ENCODE measurements at places on chromosomes 7 and 10.

GRCh38 chr10:107206833-107207232, 42.3 kb upstream of the SORCS1 start:
- DNase-seq: no peak

- DNase-seq: no peak
These were observed 179.7 kb upstream of the GRB10 start for GRCh38 chr7:50962281-50962883.

GRCh38 chr10:50286996-50287803, 35.9 kb upstream of the ASAH2 start:
- no peak for DNase-seq

GRCh38 chr7:66036788-66037187, 38.8 kb upstream of the ASL start:
- DNase-seq: no peak

DNA sequence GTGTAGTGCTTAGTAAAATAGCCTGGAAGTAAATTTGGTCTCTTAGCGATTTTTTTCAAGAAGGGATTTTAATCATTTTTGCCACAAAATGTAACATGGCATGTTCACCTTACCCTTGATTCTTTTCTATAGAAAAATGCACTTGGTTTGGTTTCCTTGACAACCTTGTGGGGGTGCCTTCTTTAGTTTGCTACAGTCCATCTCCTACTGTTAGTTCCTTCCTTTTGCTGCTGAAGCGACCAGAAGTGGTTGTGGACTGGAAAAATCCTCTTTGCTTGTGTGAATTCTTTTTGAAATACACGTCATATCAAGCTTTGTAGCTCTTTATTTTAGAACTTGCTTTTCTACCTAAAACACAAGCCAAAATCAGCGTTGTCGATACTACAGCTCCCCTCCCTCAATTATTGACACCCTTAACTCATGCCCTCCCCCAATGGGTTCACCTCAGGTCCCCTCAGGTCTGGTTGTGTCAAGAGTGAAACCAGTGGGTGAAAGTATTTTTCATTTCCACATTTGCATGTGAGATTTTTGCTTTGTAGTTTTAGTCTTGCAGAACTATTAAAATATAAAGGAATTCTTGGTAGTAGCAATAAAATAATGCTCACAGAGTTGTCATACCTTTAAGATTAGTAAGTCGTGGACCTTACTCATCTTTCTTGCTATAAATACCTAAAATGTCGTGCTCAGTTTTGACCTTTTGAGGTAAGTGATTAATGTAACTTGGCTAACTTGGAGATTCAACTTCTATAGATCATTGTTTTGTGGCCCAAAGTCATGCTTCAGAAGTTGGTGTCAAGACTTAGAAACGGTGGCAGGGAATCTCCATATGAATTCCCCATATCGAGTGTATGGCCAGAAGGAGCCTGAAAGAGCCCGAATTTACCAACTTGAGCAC, 1.5 kb downstream of the ACTR3B start:
- peak; percentile 11 for DNase-seq

- DNase-seq: no peak
These were observed 1.2 kb upstream of the TMEM72 start for GRCh38 chr10:44909910-44910309.

DNA sequence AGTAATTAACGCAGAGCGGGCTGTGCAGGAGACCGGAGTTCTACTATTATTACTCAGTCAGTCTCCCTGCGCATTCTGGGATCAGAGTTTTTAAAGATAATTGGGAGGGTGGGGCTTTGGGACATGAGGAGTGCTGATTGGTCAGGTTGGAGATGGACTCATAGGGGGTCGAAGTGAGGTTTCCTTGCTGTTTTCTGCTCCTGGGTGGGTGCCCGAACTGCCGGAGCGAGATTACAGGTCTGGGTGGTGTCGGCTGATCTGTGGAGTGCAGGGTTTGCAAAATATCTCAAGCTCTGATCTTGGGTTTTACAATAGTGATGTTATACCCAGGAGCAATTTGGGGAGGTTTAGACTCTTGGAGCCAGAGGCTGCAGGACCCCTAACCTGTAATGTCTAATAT, 3.9 kb upstream of the LRRC27 start:
- no peak for DNase-seq

DNA sequence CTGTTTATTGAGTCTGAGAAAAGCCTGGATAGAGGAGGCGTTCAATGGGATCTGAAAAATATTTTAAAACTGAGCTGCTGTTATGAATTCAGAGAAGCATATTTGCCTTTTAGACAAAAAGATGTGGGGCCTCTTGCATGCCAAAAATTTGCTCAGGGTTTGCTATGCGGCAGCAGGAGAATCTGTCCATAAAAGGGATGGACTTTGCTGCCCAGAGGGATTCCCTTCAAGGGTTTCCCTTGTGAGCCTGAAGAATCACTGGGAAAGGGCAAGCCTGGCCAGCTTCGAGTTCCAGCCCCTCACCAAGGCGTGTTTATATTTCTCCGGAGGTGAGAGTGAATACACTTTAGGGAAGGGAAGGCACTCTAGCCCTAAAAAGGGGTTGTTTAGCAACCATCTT, 55.5 kb upstream of the CALD1 start:
- no peak for DNase-seq

GRCh38 chr10:30430544-30431298, 3.3 kb upstream of the MAP3K8 start:
- DNase-seq: no peak

- no peak for DNase-seq
These were observed 133.1 kb downstream of the NRCAM start for GRCh38 chr7:108322925-108323832.

DNA sequence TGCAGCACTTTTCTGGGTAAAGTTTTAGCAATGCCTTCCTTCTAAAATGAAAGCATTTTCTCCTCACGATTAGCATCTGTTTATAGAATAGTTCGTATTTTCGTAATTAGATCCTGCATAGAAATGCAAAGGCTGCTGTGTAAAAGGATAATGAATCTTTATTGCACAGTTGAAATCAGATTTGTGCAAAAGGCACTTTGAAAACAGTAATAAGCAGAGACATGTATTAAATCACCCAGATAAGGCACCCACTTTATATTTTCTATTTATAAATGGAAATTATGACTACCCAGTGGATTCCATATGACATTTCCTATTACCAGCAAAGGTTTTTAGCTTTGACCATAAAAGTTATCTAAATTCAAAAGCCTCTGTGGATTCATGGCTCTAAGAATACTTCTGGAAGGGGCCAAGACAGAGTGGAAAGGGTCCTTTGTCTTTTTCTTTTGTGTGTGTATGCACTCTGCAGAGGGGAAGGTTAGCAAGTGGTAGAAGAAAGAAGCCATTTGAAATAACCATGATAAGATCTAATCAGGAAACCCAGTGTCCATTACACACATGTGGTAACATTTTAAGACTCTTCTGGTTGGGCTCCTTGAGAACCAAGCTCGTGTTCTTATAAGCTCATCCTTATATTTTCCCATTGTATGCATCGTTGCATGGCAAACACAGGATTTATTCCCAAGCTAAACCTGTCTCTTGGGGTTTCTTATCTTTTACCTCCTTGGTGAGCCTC, 612.1 kb downstream of the AUTS2 start:
- DNase-seq: no peak

DNA sequence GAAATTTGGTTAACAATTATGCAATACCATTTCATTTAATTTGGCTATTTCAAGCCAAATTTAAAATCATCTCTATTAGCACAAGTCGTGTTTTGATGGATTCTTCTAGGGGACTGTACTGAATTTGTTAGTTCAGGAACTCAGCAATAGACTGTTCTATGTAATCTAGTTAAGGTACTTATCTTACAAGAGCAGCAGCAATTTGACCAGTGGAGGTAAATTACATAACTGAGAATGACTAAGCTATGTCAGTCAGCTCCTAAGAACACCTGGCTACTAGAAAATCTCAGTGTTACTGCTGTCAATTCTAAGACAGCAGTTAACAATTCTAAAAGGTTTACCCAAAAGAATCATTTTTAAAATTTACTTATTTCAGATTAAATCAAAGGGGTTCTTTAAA, 513.9 kb upstream of the ZWINT start:
- no peak for DNase-seq

GRCh38 chr7:89049043-89049442, 253.5 kb upstream of the TEX47 start:
- no peak for DNase-seq

DNA sequence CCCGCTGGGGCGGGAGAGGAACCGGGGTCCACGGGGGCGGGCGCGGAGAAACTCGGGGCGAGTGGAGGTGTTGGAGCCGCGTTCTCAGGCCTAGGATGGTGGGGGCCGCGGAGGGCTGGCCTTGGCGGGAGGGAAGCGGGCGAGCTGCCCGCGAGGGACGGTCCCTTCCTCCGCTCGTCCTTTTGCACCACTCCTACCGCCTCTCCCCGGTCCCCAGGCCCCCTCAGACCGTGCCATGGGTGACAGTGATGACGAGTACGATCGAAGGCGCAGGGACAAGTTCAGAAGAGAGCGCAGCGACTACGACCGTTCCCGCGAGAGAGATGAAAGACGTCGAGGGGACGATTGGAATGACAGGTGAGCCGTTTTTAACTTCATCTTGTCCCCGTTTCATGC, 451 bp downstream of the SRRT start:
- peak; percentile 58 for DNase-seq

- no peak for DNase-seq
These were observed 5.3 kb downstream of the CALCR start for GRCh38 chr7:93569189-93569588.

DNA sequence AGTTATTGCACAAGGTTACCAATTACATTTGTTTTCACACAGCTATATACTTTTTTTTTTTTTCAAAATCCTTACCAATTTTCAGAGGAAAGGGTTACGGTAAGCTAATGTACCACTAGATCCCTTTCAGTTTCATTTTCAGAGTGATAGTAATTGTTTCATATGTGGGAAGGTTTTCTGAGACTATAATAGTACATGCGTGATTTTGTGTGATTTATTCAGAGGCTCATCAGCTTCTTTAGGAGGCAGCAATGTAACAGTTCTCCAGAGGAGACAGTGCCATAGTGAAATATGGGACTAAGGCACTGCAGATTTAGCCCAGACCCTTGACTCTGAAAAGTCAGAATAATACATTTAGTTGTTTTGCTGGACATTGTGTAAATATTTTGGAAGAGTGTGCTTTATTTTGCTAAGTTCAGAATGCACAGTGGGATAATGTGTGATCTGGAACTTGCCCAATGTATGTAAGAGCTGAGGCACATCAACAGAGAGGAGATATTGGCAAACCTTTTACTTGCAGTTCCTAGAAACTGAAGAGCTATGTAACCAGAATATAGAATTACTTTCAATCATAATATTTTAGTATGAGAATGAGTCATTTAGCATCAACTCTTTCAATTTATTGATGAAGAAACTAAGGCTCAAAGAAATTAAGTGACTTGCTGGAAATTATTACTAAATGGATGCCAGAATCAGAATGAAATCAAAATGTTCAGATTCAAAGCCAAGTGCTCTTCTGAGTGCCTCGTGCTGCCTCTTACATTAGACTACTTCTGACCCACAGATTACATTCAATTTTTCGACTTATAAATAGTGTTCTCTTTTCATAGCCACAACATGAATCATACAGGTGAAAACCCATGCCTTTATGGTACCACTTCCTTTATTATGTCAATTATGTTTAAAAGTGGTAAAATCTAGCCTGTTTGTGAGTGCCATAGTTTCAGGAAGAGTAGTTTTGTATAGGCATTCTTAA, 207.7 kb upstream of the TEX47 start:
- DNase-seq: no peak

GRCh38 chr7:112494656-112495055, 13.9 kb downstream of the LSMEM1 start:
- no peak for DNase-seq

DNA sequence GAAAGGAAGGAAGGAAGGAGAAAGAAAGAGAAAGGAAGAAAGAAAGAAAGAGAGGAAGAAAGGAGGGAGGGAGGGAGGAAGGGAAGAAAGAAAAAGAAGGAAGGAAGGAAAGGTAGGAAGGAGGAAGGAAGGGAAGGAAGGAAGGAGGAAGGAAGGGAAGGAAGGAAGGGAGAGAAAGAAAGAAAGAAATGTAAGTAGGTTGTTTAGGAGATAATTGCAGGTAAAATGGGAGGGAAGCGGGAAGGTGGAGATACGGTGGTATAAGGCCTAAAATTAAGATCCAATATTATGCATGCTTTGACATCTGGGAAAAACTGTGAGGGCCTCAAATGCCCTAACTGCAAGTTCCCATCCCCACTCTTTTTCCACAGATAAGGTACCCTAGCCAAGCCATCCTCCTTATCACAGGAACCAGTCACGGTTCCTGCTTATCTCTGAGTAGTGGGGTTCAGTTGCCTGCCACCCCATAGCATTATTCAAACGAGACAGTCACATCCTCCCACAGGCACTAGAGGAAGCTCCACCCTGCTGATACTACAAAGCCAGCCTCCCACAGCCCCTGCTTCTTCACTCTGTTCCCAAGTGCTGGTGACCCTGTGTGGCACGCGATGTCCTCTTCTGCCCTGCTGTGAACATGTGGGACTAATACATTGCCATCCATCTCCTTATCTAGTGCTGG, 28.7 kb downstream of the ST8SIA6 start:
- DNase-seq: peak; percentile 21

GRCh38 chr7:122027058-122027457, 117.0 kb downstream of the AASS start:
- DNase-seq: no peak

DNA sequence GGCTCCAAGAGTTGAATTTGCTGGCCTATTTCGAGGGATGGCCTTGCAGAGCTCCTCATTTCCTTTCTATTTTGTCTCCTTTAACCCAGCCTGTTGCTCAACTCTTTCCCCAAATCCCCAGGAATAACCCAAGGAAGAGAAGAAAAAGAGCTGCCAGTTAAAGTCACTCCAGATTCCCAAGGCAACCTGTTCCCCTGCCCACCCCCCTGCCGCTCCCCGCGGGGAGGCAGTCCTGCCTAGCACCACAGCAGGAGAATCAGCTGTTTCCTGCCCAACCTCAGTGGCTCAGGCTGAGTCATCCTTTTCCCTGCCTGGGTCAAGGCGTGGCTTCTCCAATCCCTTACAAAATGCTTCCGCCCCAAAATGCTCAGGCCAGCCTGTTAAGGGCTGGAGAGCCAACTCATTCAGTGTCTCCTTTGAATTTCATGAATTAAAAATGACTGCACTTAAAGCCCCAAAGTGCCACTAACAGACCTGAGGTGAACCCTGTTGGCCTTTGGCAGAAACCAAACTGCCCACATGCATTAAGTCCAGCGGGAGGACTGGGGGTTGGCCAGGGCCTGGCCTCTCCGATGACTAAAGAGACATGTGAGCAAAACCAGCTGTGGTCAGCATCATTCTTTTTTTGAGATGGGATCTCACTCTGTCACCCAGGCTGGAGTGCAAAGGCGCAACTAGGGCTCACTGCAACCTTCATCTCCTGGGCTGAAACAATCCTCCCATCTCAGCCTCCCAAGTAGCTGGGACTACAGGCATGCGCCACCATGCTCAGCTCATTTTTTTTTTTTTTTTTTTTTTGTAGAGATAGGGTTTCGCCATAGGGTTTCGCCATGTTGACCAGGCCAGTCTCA, 83.2 kb upstream of the KIF5B start:
- DNase-seq: no peak

GRCh38 chr10:30488316-30488715, 54.3 kb downstream of the MAP3K8 start:
- DNase-seq: no peak

GRCh38 chr10:86580521-86580891, 58.9 kb upstream of the WAPL start:
- DNase-seq: no peak
